ENCODE measurements at places on chromosomes 3 and 15.

- DNase-seq, result no peak
These were observed 36.9 kb upstream of the PIAS1 start for GRCh38 chr15:68017201-68017600.

- DNase-seq, result no peak
These were observed at the start of gene EPB42 for GRCh38 chr15:43220991-43221403. Gene EPB42 (minus strand): TSS chr15:43221018. CDS start chr15:43220825, 193 bp downstream.

DNA sequence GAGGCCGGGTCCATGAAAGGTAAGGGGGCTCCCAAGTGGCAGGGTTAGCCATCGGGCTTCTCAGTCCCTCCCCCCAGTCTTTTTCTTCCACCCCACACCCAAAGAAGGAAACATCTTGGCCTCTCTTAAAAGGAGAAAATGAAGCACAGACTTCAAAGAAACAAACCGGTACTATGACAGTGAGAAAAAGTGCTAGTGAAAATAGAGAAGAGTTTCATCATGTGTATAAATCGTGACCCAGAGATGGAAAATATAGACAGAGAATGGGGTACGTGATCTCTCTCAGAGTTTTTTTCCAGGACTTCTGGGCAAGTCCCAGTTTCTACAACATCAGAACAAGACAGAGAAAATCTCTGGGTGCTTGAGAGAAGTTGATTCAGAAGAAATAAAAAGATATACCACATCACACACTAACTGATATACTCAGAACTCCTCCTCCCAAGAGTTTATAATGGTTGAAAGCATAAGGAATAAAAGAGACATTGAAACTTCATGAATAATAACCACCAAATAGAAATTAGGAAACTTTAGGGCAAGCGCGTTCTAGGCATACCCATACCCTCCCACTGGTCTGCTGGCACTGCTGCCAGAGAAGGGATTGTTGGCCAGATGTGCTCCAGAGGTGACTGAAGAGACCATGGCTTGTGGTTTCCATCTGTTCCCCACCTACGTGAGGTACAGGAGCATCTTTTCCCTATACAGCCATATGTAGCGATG lies 318.9 kb upstream of the CHRM5 start:
- DNase-seq, result no peak

DNA sequence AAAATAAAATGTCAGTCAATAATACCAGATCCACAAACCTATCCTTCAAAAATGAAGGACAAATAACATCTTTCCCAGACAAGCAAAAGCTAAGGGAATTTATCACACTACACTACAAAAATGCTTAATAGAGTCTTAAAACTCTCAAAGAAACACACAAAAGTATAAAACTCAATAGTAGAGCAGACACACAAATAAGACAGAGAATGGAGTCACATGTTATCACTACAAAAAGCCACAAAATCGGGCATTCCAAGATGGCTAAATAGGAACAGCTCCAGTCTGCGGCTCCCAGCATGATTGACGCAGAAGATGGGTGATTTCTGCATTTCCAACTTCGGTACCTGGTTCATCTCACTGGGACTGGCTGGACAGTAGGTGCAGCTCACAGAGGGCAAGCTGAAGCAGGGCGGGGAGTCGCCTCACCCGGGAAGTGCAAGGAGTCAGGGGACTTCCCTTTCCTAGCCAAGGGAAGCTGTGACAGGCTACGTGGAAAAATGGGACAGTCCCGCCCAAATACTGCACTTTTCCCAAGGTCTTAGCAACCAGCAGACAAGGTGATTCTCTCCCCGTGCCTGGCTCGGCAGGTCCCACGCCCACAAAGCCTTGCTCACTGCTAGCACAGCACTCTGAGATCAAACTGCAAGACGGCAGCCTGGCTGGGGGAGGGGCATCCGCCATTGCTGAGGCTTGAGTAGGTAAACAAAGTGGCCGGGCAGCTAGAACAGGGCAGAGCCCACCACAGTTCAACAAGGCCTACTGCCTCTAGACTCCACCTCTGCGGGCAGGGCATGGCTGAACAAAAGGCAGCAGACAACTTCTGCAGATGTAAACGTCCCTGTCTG lies 46.3 kb downstream of the SENP7 start:
- no peak for DNase-seq

DNA sequence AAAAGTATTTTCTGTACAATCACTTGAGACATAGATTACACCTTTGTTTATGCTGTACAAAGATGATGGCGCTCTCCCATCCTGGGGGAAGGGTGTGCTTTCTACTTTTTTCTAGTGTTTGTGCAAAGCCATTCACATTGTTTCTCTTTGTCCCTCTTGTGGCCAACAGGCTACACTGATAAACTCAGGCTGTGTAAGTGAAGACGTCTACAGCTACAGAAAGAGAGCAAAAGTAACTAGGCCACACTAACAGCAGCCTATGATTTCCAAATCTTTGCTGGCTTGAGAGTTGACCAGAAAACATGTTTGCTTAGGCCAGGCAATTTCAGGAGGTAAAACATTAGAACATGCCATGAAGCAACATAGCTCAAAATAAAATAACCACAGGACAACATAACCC lies 75.1 kb downstream of the FOXB1 start:
- DNase-seq, result no peak

- DNase-seq, result no peak
These were observed 55.2 kb downstream of the PGPEP1L start for GRCh38 chr15:98952381-98952803.

GRCh38 chr15:60633426-60633968 lies 154.6 kb upstream of the ICE2 start:
- DNase-seq, result no peak

- no peak for DNase-seq
These were observed 51.2 kb downstream of the HACD2 start for GRCh38 chr3:123533554-123534159.

GRCh38 chr3:56654460-56654859 lies 28.6 kb downstream of the TASOR start:
- no peak for DNase-seq

- no peak for DNase-seq
These were observed 253.6 kb downstream of the CNTN4 start for GRCh38 chr3:2352134-2352762.

DNA sequence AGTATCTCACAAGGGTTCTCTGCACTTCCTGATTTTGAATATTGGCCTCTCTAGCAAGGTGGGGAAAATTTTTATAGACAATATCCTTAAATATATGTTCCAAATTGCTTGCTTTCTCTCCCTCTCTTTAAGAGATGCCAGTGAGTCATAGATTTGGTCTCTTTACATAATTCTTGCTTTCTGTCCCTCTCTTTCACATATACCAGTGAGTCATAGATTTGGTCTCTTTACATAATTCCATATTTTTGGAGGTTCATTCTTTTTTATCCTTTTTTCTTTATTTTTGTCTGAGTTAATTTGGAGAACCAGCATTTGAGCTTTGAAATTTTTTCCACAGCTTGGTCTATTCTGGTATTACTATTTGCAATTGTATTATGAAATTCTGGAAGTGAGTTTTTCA lies 77.7 kb upstream of the NUDT16 start:
- DNase-seq, result no peak

DNA sequence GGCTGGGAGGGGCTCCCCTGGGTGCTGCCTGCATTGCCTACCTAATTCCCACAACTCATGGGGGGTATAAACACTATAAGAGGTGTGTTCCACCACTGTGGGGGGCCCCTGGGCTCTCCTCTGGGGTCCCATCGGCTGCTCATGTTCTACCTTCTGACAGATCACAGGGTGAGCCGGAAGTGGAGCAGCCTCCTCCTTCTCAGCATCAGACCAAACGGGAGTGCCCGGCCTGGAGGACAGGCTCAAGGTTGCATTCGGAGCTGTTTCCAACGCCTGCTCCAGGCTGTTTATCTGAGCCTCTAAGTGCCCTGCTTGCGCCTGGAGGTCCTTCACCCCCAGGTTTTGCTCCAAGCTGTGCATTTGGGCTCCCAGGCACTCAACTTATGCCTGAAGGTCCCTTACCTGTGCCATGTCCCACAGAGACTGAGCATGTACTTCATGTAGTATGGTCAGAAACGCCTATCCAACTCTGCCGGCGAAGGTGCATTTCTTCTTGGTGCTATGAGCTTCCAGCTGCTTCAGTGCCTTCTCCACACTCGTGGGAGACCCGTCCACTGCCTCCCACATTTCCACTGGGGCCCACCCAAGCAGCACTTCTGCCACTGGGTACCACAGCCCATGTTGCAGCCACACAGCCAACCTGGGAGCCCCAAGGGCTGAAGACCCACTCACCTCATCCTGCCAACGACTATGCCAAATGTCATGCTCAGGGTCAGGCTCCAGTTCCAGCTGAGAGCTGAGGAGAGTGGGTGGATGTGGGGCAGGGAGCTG lies 232.1 kb downstream of the IGSF11 start:
- DNase-seq, result no peak

DNA sequence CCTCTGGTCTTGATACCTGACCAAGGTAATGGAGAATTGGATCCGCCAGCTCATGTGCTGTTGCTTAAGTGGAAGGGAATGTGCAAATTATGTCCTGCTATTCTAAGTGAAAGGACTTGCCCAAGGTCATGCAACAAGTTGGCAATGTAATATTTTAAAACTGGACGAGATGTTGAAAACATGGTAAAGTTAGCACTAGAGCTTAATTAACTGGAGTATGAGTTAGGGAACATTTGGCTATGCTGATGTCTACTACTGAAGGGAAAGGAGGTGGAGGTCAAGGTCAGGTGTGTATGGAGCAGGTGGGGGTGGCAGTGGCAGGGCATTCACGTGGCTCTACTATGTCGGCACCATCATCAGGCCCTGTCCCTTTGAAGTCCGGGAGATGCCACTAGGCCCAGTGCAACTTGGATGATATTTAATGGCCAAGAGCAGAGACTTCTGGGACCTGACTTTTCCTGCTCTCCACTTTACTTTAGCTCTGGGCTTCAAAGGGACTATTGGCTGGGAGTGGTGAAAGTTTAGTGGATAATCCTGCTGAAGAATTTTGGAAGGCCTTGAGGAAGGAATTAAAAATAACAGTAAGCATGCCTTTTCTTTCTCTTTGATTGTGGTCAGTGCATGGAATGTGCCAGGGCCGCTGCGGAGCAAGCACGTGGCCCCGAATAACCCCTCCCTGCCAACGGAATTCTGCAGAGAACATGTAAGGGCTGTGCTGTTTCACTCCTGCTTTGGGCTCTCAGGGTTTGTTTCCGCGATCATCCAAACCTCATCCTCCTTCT lies 14.9 kb downstream of the SMAD3 start:
- peak; percentile 59 for DNase-seq

DNA sequence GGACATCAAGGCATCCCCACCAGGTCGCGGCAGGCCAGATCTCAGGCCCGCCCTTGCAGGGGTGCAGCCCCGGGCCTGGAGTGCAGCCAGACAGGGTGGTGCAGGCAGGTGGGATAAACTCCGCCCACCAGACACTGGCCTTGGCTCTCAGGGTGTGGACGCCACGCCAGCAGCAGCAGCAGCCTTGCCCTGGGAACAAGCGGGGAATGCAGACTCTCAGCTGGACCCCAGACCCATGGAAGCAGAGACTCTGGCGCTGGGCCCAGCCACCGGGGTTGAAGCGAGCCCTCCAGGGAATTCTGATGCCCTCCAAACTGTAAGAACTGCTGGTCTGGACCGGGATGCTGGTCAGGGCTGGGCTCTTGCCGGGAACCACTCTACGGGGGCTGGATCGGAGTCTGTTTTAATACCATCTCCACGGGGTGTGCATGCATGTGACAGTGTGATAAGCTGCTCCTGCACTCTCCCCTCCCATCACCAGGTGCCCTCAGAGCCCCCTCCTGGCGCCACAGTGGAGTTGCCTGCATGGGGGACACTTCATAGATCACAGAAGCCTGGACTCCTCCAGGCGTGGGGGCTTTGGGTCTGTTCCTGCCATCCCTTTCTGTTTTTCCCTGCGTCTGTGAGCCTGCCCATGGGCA lies 142.7 kb downstream of the NSMCE3 start:
- no peak for DNase-seq
